Esophagus squamous epithelium (tissue), 5 donors: ENCODE measurements at places on chromosomes 1 and 21.

DNA sequence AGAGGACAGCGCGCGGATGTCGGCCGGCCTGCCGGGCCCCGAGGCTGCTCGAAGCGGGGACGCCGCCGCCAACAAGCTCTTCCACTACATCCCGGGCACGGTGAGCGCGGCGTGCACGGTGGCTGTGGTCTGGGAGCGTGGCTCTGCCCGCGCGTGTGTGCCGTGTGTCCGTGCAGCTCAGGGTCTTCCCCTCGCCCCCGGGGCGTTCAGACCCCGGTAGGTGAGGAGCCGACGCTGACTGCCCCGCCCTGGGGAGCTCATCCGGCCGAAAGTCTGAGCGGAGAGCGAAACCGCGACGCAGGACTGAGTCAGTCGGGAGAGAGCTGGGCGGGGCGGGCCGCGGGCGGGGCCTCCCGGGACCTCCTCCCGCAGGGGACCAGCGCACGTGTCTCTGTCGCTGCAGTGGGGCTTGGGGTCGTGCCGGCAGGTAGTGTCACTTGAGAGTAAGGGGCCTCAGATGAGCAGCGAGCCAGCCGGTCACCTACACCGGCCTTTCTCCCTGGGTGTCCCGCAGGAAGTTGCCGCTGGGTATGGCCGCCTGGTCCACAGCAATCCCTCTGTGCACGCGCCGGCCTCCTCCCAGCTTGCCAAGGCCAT is 520 bp downstream of the PLEKHN1 start:
- DNase-seq = no peak

GRCh38 chr1:5664906-5665875 is 327.0 kb downstream of the NPHP4 start:
- no peak for DNase-seq

DNA sequence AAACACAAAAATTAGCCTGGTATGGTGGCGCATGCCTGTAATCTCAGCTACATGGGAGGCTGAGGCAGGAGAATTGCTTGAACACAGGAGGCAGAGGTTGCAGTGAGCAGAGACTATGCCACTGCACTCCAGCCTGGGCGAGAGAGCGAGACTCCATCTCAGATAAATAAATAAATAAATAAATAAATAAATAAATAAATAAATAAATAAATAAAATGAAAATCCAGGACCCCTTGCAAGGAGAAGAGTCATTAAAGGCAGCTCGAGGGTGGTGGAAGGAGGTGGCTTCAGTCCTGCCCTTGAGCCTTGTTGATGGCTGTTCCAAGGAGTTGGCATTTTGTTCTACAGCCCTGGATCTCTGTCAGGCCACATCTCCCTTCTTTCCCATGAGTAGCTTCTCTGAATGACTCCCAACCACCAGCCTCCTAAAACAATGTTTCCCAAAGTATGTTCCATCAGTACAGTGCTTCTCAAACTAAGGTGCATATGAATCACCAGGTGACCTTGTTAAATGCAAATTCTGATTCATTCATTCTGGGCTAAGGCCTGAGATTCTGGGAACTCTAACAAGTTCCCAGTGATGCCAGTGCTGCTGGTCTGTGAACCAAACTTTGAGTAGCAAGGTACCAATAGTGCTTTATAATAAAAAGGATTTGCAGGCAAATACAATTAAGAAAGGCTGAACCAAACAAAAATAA is 99.0 kb downstream of the KCNN3 start:
- DNase-seq = no peak

- no peak for DNase-seq
Measured at GRCh38 chr1:231315887-231316286, 21.8 kb downstream of the EXOC8 start.

GRCh38 chr1:220067269-220068204 is 21.2 kb upstream of the EPRS1 start:
- no peak for DNase-seq

DNA sequence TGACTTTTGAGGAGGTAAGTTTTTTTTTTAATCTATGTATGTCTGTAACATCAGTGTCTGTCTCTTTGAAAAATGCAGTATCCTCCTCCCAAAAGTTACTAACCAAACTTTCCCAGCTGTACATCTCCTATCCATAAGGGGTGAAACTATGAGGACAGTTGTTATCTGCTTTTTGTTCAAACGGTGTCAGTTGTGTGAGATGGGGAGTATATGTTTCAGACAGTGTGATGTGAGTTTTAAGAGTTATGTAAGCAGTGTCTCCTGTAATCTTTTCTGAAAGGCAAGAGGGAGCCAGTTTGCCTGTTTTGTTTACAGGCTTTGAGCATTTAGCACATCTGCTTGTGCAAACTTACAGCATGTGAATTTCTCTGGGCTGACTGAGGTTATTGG is 34.8 kb upstream of the CACYBP start:
- no peak for DNase-seq

DNA sequence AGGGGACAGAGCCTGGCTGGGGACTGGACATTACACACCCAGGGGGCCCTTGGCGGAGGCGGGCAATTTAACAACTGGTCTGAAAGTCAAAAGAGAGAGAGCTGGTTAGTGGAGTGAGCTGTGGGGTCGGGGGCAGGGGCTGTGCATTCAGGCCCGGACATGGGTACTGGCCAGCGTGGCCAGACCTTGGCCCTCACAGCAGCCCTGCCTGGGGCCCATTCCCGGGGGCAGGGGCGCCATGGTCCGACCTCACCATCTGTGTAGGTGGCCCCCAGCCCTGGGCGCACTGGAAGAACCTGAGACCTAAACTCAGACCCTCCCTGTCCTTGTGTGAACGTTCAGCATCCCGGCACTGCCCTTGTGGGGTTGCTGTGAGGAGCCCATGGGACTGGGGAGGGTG is 5.0 kb downstream of the CLDN19 start:
- no peak for DNase-seq

DNA sequence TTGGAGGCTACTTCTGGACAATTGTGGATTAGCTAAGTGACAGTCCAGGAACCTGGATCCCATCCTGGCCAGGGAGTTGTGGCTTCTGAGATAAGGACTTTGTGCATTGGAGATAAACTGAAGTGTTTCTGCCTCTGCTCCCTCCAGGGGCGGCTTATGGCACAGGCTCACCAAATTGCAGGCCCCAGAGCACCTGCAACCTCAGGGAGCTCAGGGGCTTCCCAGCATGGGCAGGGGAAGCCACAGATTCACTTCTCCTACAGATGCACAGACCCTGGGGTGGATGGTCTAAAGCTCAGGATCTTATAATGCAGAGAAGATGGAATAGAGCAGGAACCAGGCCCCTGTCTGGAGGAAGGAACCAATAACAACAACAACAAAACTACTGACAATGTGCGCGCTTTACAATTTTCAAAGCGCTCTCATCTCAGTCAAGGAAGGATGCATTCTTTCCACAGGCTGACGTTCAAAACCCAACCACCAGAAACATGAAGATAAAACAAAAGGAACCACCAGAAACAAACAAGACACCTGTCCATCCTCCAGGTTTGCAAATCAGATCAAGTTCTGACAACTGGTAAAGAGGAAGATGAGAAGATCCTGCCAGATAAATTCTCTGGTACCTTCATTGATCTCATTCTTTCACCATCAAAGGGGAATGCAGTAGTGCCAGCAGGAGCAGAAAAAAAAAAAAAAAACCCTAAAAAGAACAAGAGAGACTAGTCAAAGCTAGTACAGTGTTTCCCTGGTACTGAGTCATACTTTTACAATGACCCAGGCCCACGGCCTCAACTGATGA is 121.0 kb upstream of the IRF2BP2 start:
- DNase-seq = no peak

DNA sequence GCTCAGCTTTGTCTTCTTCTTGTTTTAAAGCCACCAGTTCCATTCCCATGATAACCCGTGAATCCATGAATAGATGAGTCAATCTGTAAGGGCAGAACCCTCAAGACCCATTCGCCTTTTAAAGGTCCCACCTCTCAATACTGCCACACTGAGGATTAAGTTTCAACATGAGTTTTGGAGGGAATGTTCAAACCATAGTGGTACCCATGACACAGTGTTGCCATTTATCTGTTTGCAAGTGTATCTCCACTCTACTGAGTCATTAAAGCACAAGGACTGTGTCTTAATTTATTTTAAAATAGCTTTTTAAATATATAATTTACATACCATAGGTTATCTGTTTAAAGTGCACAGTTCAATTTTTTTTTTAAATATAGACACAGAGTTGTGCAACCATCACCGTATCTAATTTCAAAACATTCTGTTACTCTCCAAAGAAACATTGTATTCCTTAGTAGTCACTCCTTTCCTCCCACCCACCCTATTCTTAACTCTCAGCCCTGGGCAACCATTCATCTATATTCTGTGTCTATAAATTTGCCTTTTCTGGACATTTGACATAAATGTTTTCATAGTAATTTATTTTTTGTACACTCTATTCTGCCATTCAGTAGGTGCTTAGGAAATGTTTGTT is 4.8 kb upstream of the IL24 start:
- no peak for DNase-seq

GRCh38 chr21:34520764-34521508 is 8.9 kb upstream of the KCNE1 start:
- DNase-seq = no peak

- no peak for DNase-seq
Measured at GRCh38 chr1:78284354-78284753, 206.4 kb upstream of the PTGFR start.

DNA sequence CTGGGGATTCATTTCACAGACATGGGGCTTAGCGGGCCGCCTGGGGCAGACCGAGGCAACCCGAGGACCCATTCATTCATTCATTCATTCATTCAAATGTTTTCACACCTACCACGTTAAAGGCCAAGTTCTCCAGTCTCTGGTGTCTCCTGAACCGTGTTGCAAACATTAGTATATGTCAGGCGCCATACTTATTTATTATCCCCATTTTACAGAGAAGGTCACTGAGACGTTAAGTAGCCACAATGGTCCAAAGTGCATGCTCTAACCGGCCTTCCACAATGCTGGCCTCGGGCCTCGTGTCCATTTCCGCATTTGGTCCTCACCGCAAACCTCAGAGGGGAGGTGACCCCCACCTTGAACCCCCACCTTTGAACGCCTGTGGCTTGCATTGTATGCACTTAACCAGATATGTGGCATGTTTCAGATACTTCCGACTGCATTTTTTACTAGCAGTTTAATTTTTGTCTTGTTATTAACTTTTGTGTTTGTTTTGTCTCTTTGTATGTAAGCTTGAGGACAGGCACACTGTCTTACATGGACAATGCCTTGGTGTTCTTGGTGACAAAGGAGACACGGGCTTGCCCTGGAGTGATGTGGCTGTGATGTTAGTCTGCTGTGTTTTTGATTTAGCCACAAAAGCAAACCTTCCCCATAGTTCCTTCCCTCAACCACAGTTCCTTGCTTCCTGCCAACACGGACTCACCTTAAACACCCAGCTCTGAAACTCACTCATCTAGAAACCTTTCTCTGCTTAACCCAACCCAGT is 1.2 kb upstream of the IFFO2 start:
- no peak for DNase-seq
